ENCODE measurements at places on chromosomes 4 and X.

DNA sequence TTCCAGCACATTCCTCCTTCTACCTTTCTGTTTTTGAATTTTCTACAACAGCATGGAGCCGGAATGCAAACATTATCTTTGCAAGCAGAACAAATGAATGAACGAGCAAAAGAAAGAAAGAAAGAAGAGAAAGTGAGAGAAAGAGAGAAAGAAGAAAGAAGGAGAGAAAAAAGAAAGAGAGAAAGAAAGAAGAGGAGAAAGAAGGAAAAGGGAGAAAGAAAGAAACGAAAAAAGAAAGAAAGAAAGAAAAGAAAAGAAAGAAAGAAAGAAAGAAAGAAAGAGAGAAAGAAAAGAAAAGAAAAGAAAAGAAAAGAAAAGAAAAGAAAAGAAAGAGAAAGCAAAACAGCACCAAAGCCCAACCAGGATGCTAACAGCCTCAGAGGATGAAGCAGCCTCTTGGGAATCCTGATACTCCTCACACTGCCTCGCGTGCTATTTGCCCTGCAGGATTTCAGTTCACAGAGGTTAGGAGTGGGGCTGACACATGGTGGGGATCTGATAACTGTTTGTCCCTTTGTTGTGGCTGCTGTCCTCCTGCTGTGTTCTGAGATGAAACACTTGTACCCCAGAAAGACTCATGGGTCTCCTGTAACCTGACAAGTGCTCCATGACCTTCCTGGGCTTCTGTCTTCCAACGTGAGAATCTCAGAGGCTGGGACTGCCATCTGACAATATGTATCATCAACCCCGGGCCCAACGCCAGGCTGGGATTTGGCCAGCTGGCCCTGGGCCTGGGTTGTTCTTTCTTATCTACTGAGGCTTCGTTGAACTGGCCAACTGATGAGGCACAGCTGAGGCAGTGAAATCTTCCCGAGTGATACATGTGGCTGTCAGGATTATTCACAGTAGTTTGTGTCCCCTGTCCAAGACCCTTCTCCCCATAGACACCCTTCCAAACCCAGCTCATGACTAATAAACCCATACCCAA lies 61.0 kb downstream of the SEPSECS start:
- no peak for DNase-seq

GRCh38 chr4:127687580-127687979 lies 42.6 kb upstream of the SLC25A31 start:
- no peak for DNase-seq

- no peak for DNase-seq
Measured at GRCh38 chr4:123055943-123056342, 133.5 kb upstream of the NUDT6 start.

GRCh38 chr4:67048530-67048929 lies 496.8 kb downstream of the CENPC start:
- DNase-seq: no peak

- no peak for DNase-seq
Measured at GRCh38 chr4:89222170-89222569, 85.4 kb downstream of the GPRIN3 start.

DNA sequence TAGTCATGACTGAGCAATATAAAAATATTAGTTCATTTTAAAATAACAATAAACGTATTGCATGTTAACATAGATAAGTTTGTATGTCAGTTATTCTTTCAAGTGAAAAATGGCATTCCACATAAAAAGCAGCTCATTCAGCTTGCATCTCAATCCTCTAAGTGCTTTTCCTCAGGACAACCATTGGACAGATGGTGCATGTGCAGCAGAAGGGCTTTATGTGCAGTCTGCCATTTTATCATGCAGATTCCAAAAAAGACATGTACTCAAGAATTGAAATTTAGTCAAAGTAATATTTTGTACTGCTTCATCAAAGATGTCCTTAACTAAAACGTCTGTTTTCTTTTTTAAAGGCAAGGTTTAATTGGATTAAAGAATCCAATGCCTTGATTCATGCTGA lies 93.4 kb downstream of the RS1 start:
- DNase-seq: no peak

DNA sequence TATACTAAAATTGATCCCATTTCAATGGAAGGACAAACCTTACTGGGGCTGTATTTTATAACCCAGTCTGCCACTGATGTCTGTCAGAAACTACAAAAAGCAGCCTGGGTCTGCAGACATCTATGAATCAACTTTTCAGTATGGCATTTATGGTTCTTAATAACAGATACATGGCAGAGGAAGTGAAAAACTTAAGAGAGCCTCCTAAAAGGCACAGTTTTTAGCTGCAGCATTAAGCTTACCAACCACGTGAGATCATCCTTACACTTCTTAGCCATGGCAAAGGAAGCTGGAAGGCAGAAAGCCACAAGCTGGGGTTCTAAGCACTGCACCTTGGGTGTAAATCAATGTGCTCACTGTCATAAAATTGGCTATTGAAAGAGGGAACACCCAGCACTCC lies 16.6 kb upstream of the UGT2B17 start:
- no peak for DNase-seq

DNA sequence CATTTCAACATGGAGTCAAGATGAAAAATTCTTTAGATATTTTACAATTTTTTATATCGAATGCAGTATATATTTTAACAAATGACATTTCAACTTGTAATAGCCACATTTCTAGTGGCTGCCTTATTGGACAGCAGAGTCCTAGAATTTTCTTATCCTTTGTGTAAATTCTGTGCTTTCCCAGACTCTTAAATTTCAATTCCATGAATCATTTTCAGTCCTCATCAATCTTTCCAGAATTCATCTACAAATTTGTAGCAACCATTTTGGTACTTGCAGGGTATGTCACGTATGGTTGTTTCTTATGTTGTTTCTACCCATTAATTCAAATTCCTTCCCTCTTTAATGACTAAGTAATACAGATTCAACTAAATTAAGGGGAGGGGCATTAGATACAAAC lies 2.7 kb downstream of the PAICS start:
- no peak for DNase-seq

DNA sequence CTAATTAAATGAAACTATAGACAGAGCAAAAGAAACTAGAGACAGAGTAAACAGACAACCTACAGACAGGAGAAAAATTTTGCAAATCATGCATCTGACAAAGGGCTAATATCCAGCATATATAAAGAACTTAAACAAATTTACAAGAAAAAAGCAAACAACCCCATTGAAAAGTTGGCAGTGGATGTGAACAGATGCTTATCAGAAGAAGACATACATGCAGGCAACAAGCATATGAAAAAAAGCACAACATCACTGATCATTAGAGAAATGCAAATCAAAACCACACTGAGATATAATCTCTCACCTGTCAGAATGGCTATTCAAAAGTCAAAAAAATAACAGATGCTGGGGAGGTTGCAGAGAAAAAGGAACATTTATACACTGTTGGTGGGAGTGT lies 14.8 kb downstream of the ZNF280C start:
- DNase-seq: no peak

DNA sequence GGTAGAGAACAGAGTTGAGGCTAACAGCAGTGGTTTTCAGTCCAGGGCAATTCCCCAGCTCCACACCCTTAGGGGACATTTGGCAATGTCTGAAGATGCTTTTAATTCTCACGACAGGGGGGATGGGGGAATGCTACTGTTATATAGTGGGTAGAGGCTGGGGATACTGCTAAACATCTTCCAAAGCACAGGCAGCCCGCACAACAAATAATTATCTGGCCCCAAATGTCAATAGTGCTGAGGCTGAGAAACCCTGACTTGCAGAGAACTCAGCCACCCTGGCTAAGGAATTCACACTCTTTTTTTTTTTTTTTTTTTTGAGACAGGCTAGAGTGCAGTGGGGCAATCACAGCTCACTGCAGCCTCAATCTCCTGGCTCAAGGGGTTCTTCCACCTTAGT lies 60.6 kb downstream of the POLR2B start:
- DNase-seq: no peak

- DNase-seq: no peak
Measured at GRCh38 chr4:6591781-6592180, 16.8 kb downstream of the MAN2B2 start.

- DNase-seq: no peak
Measured at GRCh38 chrX:1661922-1662221, 47.0 kb downstream of the ASMT start.

DNA sequence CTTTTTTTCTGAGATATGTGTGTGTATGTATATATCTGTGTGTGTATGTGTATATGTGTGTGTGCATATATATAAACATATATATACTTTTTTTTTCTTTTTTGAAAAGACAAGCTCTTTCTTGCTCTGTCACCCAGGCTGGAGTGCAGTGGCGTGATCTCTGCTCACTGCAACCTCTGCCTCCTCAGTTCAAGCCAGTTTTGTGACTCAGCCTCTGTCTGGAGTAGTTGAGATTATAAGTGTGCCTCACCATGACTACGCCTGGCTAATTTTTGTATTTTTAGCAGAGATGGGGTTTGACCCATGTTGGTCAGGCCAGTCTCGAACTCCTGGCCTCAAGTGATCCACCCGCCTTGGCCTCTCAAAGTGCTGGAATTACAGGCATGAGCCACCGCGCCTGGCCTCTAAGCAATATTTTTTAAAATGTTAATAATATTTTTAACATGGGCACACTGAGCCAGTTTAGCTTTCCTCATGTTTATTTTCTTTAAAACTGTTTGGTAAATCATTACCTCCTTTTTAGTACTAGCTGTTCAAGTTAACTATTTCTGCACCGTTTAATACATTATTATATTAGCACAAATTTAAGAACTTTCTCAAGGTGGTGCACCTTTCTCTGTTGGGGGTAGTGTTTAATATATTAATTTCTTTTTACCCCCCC lies 33.3 kb downstream of the BBS12 start:
- DNase-seq: no peak

GRCh38 chrX:134484039-134484438 lies 24.1 kb downstream of the HPRT1 start:
- DNase-seq: no peak

DNA sequence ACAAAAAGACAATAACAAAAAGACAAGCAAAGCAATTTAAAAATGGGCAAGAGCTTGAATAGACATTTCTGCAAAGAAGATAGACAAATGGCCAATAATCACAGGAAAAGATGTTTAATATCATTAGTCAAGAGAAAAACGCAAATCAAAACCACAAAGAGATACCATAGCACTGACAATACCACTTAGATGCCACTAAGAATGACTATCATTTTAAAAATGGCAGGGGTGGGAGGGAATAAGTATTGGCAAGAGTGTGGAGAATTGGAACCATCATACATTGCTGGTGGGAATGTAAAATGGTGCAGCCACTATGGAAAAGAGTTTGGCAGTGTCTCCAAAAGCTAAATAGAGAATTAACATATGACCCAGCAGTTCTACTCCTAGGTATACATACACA lies 15.1 kb upstream of the EXOC1 start:
- DNase-seq: no peak

DNA sequence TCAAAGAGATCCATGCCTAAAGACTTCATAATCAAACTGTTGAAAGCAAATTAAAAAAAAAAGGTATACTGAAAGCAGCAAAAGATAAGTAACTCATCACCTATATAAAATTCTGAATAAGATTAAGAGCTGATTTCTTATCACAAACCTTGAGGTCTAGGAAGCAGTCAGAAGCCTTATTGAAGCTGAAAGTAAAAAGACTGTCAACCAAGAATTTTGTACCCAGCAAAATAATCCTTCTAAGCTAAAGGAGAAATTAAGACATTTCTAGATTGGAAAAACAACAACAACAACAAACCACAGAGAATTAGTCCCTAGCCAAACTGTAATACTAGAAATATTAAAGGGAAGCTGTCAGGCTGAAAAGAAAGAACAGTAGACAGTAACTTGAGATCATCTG lies 622.9 kb downstream of the PCDH7 start:
- no peak for DNase-seq

- no peak for DNase-seq
Measured at GRCh38 chr4:89184407-89184806, 73.1 kb downstream of the TIGD2 start.

- DNase-seq: no peak
Measured at GRCh38 chr4:5048721-5049120, 2.6 kb upstream of the STK32B start.

GRCh38 chr4:8558080-8558960 lies 21.9 kb upstream of the GPR78 start:
- DNase-seq: no peak

DNA sequence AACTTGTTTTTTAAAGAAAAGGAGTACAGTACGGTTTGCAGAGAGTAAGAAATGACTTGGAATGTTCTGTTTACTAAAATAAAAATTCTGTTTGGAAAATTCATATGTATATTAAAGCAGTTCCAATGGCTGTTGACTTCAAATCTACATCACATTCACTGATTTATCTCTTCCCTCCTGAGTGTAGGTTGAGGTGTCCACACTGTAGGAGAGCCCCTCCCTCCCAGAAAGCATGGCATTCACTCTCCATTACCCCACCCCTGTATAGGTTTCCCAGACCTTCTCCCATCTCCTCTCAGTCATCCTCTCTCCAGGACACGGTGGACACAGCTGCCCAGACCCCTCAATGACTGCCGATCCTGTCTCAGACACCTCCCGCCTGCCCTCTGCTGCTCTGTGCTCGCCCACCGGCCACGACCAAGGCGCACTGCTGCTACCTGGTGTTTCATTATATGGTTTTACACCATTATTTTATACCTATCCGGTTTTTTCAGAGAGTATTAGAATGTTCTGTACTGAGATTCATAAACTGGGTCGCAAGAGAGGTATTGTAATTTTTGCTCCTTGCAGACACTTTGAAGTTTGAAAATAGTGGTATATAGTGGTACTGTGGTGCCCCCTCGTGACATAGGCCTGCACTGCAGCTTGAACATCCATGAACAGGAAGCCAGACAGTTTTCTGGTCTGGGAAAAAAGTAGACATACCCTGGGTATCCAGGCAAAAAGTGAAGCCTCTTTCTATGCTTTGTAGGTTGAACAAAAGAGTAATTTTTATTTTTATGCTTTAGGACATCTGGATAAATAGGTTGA lies 38.8 kb upstream of the BEX4 start:
- peak; percentile 44 for DNase-seq

DNA sequence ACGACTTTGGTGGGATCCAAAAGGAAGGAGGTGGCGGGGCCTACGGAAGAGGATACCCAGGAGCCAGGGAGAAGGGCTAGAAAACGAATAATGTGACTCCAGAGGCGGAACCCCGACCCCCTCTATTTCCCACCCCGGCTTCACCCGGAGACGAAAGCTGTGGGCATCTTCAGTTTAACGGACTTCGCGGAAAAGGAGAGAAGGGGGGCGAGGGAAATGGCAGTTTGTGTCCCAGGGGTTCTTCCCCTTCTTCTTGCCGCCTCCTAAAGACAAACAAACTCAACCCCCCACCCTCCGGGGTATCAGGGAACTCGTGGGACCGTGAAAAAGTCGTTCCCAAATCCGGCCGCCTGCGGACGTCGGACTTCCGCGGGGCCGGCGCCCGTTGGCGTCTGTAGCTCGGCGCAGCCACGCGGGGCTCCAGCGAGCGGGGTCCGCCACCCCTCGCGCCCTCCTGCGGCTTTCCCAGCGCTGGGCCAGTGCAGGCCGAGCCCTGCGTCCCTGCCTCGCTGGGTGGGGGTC lies 3.6 kb upstream of the LEF1 start:
- DNase-seq: no peak

DNA sequence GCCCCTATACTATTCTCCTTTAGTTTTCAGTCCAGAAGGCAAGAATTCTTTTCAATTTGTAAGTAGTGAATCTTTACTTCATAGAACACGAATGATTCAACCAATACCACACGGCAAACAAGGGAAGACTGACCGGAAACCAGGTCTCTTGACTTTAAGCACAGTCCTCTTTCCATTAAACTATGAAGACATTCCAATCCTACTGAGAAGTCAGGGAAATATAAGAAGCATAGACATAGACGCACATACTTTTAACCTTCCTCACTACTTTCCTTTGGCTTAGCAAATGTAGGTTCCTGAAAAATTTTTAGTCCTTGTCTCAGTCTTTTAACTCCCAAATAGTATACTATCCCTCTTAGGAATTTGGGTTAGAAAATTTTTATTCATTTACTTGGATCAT lies 9.1 kb downstream of the CHRDL1 start:
- no peak for DNase-seq
